Prostate gland (tissue), 2 donors: ENCODE measurements at places on chromosomes 1 and 21.

DNA sequence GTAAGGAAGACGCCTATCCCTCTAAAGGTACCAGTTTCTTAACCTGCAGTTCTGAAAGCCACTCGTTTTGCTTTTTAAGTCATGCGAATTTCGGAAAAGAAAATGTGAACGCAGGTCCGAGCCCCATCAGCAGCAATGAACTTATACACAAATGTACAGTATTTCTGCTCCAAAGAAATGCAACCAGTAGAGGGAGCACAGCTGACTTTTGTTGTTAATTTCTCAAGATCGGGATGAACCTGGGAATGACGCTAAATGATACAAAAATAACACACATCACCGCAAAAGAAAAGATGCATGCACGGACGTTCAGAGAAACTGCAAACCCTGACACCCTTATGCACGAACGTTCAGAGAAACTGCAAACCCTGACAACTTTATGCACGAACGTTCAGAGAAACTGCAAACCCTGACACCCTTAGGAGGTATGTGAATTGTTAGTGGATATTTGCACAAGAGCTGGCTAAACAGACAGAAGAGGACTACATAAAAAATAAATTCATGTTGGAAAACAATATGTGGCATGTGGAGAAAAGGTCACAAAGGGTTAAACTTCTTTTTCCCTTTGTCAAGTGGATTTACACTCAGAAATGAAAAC is 3.5 kb upstream of the TIAM1 start:
- H3K4me3 ChIP-seq: no peak overlapping the region
- H3K27me3 ChIP-seq: peaks cover 3% of the 10 kb centered on the region
- H3K4me1 ChIP-seq: no peaks in the 10 kb centered on the region
- H3K27ac ChIP-seq: no peak overlapping the region

GRCh38 chr1:155080312-155081228 is 1.9 kb downstream of the EFNA3 start:
- no peaks in the 10 kb centered on the region for H3K36me3 ChIP-seq
- DNase-seq: no peak
- H3K27me3 ChIP-seq: no peaks in the 10 kb centered on the region

DNA sequence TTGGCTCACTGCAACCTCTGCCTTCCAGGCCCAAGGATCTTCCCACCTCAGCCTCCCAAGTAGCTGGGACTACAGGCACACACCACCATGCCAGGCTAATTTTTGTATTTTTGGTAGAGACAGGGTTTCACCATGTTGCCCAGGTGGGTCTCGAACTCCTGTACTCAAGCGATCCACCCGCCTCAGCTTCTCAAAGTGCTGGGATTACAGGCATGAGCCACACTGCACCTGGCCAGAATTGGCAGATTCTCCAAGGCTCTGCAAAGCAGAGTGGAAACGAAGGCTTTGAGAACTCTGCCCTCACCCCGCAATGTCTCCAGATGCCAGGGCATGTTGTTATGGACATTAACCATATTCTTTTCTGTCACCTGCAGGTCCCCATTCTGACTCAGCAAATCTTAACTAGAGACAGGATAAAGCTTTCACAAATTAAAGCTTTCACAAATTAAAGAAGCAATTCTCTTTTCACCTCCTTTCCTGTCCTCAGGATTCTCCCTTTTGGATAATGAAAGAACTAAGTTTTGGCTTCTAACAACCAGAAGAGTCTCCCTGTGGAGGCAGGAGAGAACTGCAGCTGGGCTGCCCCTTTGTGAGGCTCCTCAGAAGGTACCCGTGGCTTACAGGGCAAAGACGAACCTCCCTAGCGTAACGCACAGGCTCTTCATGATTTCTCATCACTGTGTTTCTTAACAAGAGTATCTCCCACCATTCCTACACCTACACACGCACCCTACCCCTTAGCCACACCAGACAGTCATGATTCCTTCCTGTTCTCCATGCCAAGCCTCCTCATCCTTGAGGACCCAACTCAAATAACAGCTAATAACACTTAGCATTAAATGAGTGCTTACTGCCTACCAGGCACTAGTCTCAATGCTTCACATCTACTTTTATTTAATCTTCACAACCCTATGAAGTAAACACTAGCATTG is 29.8 kb downstream of the GPA33 start:
- no peaks in the 10 kb centered on the region for H3K27me3 ChIP-seq
- H3K4me1 ChIP-seq: no peaks in the 10 kb centered on the region
- no peaks in the 10 kb centered on the region for H3K36me3 ChIP-seq

DNA sequence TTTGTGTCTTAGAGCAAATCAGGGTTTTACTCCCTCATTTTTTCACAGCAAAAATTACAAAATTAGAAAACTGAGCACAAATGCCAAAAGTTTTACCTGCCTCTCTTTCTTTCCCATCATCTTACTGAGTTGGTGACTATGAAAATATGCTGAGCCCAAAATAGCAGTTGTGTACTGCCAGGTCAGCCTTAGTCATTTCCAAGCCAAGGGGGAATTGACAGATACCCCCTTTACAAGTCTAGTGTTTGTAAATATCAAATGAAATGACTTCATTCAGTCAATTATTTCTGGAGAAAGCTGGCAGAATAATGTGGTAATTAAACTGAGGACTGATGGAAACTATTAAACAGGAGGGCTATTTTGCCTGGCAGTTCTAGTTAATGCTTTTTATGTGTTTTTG is 11.4 kb upstream of the GORAB start:
- H3K36me3 ChIP-seq: no peaks in the 10 kb centered on the region
- no peaks in the 10 kb centered on the region for H3K4me1 ChIP-seq
- DNase-seq: no peak
- no peaks in the 10 kb centered on the region for H3K27me3 ChIP-seq

DNA sequence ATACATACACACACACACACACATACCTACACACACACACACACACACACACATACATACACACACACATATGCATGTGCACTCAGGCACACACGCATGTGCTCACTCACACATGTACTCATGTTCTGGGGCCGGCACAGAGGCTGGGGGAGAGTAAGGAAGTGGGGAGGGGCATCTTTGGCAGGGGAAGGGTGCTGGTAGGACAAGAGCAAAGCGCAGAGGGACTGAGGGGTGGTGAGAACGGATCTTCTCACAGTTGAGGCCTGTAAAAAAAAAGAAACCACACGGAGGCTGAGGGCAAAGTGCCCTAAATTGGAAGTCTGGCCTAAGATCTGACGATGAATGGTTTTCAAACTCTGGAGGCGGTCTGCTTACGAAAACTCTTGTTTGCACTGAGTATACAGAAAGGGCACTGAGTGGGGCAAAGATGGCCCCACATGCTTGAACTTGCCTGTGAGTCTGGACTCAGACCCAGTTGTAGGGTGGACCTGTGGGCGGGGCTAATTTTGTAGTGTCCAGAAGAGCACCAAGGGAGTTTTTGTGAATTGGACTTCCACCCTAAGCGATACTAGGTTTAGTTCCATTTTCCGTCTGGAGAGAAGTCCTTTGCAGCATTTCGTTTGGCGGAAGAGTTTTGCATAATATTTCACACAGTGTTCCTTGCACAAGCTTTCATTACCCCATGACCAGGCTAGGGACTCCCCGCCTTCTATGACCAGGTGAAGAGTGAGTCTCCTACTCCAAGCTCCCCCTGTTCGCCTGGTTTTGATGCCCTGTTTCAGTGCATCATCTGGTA is 79.3 kb upstream of the LYST start:
- DNase-seq: no peak
- no peak overlapping the region for H3K4me3 ChIP-seq
- no peaks in the 10 kb centered on the region for H3K27me3 ChIP-seq
- H3K36me3 ChIP-seq: no peaks in the 10 kb centered on the region
- H3K27ac ChIP-seq: no peak overlapping the region
- no peaks in the 10 kb centered on the region for H3K4me1 ChIP-seq

- no peak for DNase-seq
- no peaks in the 10 kb centered on the region for H3K36me3 ChIP-seq
- no peaks in the 10 kb centered on the region for H3K4me1 ChIP-seq
- no peak overlapping the region for H3K27ac ChIP-seq
- H3K27me3 ChIP-seq: no peaks in the 10 kb centered on the region
Measured at GRCh38 chr1:67683316-67683715, 1.7 kb upstream of the GADD45A start.

DNA sequence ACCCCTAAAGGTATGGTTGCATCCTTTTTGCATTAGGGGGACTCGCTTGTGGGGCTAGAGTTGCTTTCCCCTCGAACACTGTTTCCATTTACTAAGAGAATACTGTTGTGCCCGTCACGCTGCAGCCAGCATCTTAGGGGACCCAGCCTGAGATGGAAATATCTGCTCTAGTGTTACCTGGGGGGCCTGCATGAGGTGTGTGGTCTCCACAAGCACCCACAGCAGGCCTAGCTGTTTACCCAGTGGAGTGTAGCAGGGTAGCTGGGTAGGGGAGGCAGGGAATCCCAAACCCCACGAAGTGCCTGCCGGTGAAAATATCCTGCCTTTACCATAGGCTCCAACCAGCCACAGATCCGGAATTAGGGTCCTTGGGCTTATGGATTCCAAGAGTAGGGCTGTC is 303.6 kb downstream of the PTPRU start:
- H3K4me1 ChIP-seq: no peaks in the 10 kb centered on the region
- H3K27ac ChIP-seq: no peak overlapping the region

DNA sequence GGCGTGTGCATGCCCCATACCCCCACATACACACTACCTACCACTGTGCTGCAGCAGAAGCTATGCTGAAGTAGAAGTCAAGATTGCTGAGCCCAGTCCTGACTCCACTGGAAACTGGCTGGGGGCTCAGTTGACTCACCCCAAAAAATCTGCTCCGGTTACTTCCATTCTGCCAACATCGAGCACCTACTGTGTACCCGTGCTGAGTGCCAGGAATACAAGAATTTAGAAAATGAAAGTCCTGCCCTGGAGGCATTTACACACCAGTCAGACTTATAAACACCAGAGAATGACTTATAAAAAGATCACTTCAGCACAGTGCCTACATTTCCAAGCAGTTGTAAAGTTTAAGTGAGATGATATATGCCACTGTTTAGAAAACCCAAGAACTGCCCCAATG is 99.1 kb downstream of the NMNAT2 start:
- H3K27ac ChIP-seq: no peak overlapping the region
- H3K36me3 ChIP-seq: no peaks in the 10 kb centered on the region
- no peak overlapping the region for H3K4me3 ChIP-seq
- no peak for DNase-seq
- no peaks in the 10 kb centered on the region for H3K4me1 ChIP-seq

DNA sequence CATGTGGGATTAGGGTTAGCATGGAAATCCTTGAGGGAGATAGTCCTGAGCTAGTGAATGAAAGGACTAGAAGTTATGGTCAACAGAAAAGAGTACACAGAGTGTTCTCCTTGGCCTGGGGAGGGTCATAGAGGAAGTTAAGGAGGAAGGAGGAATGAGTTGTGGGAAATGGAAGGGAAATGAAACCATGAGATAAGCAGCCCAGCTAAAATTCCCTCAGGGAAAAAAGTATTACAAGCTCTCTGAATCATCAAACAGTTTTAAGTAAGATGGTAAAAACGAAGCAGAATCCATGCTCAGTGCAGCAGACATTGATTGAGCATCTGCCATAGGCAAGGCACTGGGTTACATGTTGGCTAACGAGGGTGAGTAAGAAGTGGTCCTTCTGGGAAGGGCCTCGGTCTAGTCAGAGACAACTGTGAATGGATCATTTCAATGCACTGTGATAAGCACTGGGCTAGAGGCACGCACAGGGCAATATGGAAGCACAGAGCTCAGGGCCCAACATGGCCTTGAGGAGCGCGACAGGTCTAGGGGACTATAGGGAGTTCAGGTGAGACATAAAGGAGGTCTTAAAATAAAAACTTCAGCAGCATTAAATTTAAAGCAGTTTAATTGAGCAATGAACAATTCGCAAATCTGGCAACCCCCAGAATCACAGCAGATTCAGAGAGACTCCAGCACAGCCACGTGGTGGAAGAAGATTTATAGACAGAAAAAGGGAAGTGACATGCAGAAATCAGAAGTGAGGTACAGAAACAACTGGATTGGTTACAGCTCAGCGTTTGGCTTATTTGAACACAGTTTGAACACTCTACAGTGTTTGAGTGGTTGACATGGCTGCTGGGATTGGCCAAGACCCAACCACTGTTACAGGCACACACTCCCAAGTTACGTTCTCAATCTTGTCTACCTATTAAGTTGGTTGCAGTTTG is 219.5 kb downstream of the HLX start:
- no peak overlapping the region for H3K27ac ChIP-seq
- H3K36me3 ChIP-seq: no peaks in the 10 kb centered on the region
- no peak for DNase-seq

DNA sequence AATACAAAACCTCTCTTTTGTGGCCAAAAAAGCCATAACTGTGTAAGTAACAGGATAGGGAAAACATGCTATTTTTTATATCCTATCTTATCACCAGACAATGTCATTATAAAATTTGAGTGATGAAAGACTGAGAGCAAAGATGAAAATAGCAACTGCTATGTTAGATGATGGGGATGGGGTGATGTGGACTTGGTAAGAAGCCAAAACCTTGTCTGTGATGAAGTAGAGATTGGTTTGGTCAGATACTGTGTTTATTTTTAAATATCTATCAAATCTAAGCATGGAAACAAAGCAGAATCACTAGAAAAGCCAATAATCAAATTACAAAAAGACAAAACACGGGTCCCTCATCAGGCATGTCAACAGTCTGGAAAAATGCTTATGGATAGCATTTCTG is 631.1 kb upstream of the NR5A2 start:
- no peaks in the 10 kb centered on the region for H3K4me1 ChIP-seq
- H3K27ac ChIP-seq: no peak overlapping the region
- DNase-seq: no peak
- H3K4me3 ChIP-seq: no peak overlapping the region

DNA sequence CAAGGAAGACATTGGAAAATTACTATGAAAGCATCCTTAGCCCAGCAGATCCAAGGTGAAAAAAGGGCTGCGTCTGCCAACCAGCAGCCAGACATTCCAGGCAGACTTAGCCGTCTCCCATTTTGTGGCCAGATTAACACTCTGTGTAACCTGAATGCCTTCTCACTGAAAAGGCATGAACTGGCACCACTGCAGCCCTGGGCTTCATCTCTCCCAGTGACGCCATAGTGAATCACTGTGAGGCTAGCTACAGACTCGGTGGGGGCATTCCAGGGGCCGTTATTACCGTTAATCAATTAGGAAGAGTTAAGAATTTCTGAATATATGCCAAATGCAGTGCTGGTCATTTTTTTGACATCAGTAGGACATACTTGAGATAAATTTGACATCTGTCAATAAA is 627.4 kb downstream of the LMO4 start:
- H3K4me3 ChIP-seq: no peak overlapping the region
- DNase-seq: no peak
- no peaks in the 10 kb centered on the region for H3K27me3 ChIP-seq

- H3K27me3 ChIP-seq: no peaks in the 10 kb centered on the region
- no peaks in the 10 kb centered on the region for H3K4me1 ChIP-seq
- H3K27ac ChIP-seq: no peak overlapping the region
- no peak overlapping the region for H3K4me3 ChIP-seq
Measured at GRCh38 chr1:80657707-80658106, 1143.0 kb upstream of the ADGRL2 start.
